Esophagus muscularis mucosa (tissue), 4 donors: ENCODE measurements at places on chromosomes 1 and 21. TPM values are rescaled to one million over a fixed set of nuclear protein-coding genes. Genes with fewer than 3 reads are reported as not detected.

SPRR2B gene
- total RNA-seq = not detected

OR2L2 gene
- not detected for total RNA-seq

CELF3 gene
- 1.0 TPM for total RNA-seq

LCE6A gene
- total RNA-seq = not detected

C1orf141 gene
- not detected for total RNA-seq

BEND5 gene
- 4.6 TPM for total RNA-seq

KIF26B gene
- 3.7 TPM for total RNA-seq

RAVER2 gene
- total RNA-seq = 30.2 TPM

SH3D21 gene
- total RNA-seq = 0.50 TPM

PTTG1IP gene
- total RNA-seq = 222 TPM

MAN1C1 gene
- total RNA-seq = 20.2 TPM

AADACL4 gene
- not detected for total RNA-seq

NEGR1 gene
- total RNA-seq = 58.8 TPM

LY9 gene
- 0.66 TPM for total RNA-seq

CENPS gene
- 5.4 TPM for total RNA-seq

LCE2B gene
- total RNA-seq = not detected

TMEM269 gene
- not detected for total RNA-seq

BCAR3 gene
- 47.2 TPM for total RNA-seq

RNU1-3 gene
- not detected for total RNA-seq

RIT1 gene
- total RNA-seq = 36.8 TPM

RNU1-4 gene
- under 0.01 TPM for total RNA-seq

LCE2C gene
- not detected for total RNA-seq

CYP2J2 gene
- total RNA-seq = not detected

PCSK9 gene
- total RNA-seq = not detected

FAF1 gene
- total RNA-seq = 45.4 TPM

DCST1 gene
- not detected for total RNA-seq

WLS gene
- 228 TPM for total RNA-seq

MTARC1 gene
- 5.6 TPM for total RNA-seq

CLCA1 gene
- not detected for total RNA-seq

MAGOH gene
- 37.6 TPM for total RNA-seq
